Activated T-cell treated with anti-CD3 and anti-CD28 coated beads, Interleukin-2, amount 50 U/mL, for 72 hours (primary cell): ENCODE measurements at places on chromosomes 7 and 10. TPM values are rescaled to one million over a fixed set of nuclear protein-coding genes. Genes with fewer than 3 reads are reported as not detected.

GRCh38 chr7:131787101-131787500, 230.7 kb upstream of the PODXL start:
- H3K4me1 ChIP-seq = no peaks in the 10 kb centered on the region
- DNase-seq = no peak
- peaks cover 9% of the 10 kb centered on the region for H3K27me3 ChIP-seq
- H3K4me3 ChIP-seq = no peak overlapping the region
- no peaks in the 10 kb centered on the region for H3K36me3 ChIP-seq
- H3K27ac ChIP-seq = no peak overlapping the region

GRCh38 chr10:4352414-4352961, 473.5 kb upstream of the AKR1E2 start:
- H3K36me3 ChIP-seq = no peaks in the 10 kb centered on the region
- no peak overlapping the region for H3K4me3 ChIP-seq
- peaks cover 5% of the 10 kb centered on the region for H3K27me3 ChIP-seq
- DNase-seq = no peak
- no peak overlapping the region for H3K27ac ChIP-seq

The APBB1IP gene
- 49.7 TPM for total RNA-seq

GRCh38 chr10:31822150-31822549, 106.5 kb downstream of the ARHGAP12 start:
- DNase-seq = no peak
- no peaks in the 10 kb centered on the region for H3K36me3 ChIP-seq
- H3K27ac ChIP-seq = no peak overlapping the region
- H3K4me3 ChIP-seq = no peak overlapping the region
- no peaks in the 10 kb centered on the region for H3K4me1 ChIP-seq

- peaks cover 5% of the 10 kb centered on the region for H3K4me1 ChIP-seq
- H3K27ac ChIP-seq = no peak overlapping the region
- H3K27me3 ChIP-seq = no peaks in the 10 kb centered on the region
- H3K4me3 ChIP-seq = no peak overlapping the region
- peaks cover 4% of the 10 kb centered on the region for H3K36me3 ChIP-seq
Observed at GRCh38 chr7:2209146-2209960, 23.4 kb downstream of the MAD1L1 start.

DNA sequence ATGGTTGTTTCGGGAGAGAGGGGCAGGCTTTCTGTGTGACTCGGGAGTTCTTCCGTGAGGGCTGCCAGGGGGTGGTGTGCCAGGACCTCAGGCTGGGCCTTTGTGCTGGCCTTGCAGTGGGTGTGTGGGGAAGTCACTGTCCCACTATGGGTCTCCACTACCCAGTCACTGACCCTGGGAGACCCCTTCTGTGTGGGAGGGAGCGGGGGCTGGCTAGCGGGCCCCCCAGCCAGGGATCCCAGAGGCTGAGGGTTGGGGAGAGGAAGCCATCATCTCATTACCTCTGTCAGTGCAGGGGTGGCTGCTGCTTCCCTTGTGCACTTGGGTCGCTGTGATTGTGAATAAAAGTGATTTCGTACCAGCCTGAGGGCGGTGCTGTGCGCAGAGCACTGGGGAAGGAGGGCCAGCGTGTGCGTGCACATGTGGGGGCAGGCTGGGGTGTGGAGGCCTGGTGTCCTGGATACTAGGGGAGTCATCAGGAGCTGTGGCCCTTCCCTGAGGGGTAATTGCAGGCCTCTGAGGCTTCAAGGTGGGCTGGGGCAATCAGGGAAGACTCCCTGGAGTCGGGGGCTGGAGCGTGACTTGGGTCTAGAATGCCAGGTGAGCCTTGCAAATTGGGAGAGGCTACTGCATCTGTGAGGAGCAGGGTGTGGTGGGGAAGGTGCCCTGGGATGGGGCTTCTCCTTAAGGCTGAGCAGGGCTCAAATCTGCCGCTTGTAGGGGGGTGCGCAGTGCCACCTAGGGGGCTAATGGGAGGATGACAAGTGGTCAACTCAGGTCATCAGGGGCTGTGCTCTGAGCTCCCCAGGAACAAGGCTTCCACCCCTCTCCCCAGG, 98.9 kb downstream of the NEURL1 start:
- peak; percentile 59 for DNase-seq
- no peaks in the 10 kb centered on the region for H3K27me3 ChIP-seq
- H3K27ac ChIP-seq = no peak overlapping the region
- no peak overlapping the region for H3K4me3 ChIP-seq
- no peaks in the 10 kb centered on the region for H3K4me1 ChIP-seq

DNA sequence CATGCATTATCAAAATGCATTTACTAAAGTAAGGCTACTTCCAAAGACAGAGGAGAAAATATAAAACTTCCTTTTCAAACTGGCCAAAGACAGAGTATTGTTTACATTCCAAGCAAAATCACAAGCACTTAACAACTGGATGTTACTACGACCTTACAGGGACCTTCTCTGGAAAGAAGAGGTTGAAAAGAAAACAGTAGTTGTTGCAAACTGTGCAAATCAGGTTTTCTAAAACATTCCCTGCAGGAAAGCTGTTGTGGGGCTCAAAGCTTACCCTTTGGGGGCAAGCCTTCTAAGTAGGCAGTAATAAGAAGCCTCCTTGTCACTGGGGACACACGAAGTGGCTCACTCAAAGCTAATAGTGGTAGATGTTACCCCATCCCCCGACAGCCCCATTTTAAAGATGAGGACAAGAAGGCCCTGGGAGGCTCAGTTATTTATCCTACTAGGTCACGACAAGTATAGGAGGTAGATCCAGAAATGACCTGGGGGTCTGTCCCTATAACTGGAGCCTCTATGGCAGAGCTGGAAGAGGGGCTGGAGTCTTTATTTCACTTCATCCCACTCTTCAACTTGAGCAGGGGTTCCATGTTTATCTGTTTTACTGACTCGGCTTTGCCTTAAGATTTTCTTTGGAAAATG, 46.6 kb downstream of the ATXN7L1 start:
- no peaks in the 10 kb centered on the region for H3K4me1 ChIP-seq
- H3K27me3 ChIP-seq = no peaks in the 10 kb centered on the region
- peaks cover 3% of the 10 kb centered on the region for H3K36me3 ChIP-seq
- H3K27ac ChIP-seq = no peak overlapping the region

DNA sequence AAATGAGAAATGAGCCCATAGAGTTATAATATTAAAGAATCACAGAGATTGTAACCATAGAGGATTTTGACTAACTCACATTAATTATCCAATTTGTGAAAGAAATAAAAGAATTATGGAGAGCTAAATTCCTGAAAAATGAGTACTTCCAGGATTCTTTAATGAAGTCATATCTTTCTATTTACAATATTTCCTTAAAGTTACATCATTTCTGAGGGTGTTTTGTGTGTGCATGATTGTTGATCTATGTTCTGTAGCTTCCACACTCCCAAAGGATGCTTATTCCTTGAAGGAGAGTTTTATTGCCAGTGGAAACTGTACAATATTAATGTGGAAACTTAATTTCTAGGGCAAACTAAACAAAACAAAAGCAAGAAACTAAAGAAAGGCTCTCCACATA, 299.6 kb downstream of the MDFIC start:
- no peak for DNase-seq
- no peaks in the 10 kb centered on the region for H3K36me3 ChIP-seq
- no peaks in the 10 kb centered on the region for H3K27me3 ChIP-seq
- peaks cover 6% of the 10 kb centered on the region for H3K4me1 ChIP-seq

The NUP42 gene
- total RNA-seq = 38.4 TPM

The NEUROG3 gene
- total RNA-seq = 0.39 TPM

DNA sequence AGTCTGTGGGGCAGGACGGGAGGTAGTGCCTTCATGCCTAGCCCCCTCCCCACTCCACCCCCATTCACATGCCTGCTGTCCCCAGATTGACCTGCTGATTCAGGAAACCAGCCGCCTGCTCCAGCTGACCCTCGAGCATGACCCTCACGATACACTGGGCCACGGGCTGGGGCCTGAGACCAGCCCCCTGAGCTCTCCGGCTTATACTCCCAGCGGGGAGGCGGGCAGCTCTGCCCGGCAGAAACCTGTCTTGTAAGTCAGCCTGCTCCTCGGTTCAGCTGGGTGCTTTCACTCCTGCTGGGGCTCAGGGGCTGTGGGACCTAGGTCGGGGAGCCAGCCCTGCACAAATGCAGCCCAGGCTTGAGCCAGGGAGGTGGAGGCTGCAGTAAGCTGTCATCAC, 22.4 kb downstream of the LIMK1 start:
- H3K36me3 ChIP-seq = peaks cover 5% of the 10 kb centered on the region
- no peaks in the 10 kb centered on the region for H3K27me3 ChIP-seq
- no peak overlapping the region for H3K27ac ChIP-seq
- DNase-seq = no peak

The SUN3 gene
- 0.99 TPM for total RNA-seq

- DNase-seq = no peak
- H3K27me3 ChIP-seq = no peaks in the 10 kb centered on the region
- H3K4me1 ChIP-seq = peaks cover 9% of the 10 kb centered on the region
- H3K36me3 ChIP-seq = peaks cover 2% of the 10 kb centered on the region
- no peak overlapping the region for H3K4me3 ChIP-seq
Observed at GRCh38 chr7:22810843-22811242, 11.8 kb downstream of the TOMM7 start.

GRCh38 chr10:110993024-110993693, 73.8 kb downstream of the SHOC2 start:
- H3K4me3 ChIP-seq = peak overlapping the region; percentile 84
- H3K36me3 ChIP-seq = peaks cover 12% of the 10 kb centered on the region
- peak overlapping the region; percentile 50 for H3K27ac ChIP-seq
- H3K4me1 ChIP-seq = peaks cover 51% of the 10 kb centered on the region

DNA sequence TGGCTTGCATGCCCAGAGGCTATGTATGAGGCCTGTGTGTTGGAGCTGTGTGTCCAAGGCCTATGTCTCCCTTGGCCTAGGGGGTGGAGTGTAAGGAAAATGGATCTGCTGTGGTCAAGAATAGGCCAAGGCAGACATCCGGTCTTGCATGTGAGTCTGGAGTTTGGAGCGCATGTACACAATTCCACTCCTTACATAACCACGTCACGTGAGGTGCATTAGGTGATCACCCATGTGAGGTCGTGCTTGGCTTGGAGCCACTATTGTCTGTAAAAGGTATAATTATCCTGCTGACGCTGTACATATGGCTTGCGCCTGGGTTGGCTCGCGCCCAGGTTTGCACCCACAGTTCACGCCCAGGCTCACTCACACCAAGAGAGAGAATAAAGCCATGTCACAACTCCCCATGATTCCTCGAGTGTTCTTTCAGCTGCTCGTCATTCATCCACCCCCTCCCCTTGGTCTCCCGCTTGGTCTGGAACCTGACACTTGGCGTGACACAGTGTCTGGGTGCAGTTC, 105.5 kb downstream of the BICC1 start:
- H3K27me3 ChIP-seq = no peaks in the 10 kb centered on the region
- no peak for DNase-seq
- H3K4me3 ChIP-seq = no peak overlapping the region
- H3K27ac ChIP-seq = no peak overlapping the region
- no peaks in the 10 kb centered on the region for H3K36me3 ChIP-seq

DNA sequence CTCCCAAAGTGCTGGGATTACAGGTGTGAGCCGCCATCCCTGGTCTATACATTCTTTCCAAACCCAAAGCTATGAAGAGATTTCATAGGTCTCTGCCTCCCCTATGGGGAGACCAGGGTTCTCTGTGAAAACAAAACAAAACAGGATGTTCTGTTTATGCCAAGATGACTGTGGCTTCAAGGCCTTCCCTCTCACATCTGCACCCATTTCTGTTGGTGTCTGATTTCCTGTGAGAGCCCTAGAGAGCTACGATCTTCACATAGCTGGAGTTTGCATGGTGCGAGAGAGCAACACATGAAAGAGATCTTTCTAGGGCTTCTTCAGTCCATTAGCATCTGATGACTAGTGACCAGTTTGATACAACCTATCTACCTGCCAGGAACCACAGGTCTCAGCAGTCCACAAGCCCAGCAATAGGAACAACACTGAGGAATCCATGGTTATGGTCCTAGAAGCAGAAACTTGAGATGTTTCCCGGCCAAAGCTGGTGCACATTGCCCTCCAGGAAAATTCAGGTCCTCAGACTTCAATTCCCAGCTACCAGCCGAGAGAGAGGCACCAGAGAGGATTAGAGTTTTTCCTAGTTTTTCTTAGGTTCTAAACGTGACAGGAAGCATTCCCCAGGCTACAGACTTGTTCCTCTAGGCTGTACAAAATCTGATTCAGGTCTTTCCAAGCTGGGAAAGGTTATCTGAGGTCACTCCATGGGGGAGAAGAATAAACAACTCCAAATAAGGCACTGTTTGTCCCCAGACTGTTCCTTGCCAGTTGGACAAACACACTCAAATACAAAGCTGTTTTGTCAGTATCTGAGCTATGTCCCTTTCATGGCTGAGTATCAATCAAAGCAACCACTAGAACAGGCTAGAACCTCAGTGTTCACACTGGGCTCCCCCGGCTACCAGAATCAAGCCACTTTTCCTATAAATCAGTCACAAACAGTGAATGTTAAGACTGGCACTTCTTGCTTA, 259.7 kb downstream of the CALN1 start:
- H3K27ac ChIP-seq = no peak overlapping the region
- H3K36me3 ChIP-seq = no peaks in the 10 kb centered on the region
- no peak for DNase-seq
- no peak overlapping the region for H3K4me3 ChIP-seq
- no peaks in the 10 kb centered on the region for H3K27me3 ChIP-seq

- H3K4me3 ChIP-seq = no peak overlapping the region
- no peak for DNase-seq
- H3K36me3 ChIP-seq = no peaks in the 10 kb centered on the region
- no peaks in the 10 kb centered on the region for H3K27me3 ChIP-seq
Observed at GRCh38 chr10:19772972-19773371, 43.3 kb upstream of the PLXDC2 start.

- no peak for DNase-seq
- H3K4me1 ChIP-seq = peaks cover 16% of the 10 kb centered on the region
- peaks cover 4% of the 10 kb centered on the region for H3K27me3 ChIP-seq
- peak overlapping the region; percentile 72 for H3K4me3 ChIP-seq
- peaks cover 1% of the 10 kb centered on the region for H3K36me3 ChIP-seq
- no peak overlapping the region for H3K27ac ChIP-seq
Observed at GRCh38 chr7:142855114-142855743, 353 bp downstream of the EPHB6 start.

DNA sequence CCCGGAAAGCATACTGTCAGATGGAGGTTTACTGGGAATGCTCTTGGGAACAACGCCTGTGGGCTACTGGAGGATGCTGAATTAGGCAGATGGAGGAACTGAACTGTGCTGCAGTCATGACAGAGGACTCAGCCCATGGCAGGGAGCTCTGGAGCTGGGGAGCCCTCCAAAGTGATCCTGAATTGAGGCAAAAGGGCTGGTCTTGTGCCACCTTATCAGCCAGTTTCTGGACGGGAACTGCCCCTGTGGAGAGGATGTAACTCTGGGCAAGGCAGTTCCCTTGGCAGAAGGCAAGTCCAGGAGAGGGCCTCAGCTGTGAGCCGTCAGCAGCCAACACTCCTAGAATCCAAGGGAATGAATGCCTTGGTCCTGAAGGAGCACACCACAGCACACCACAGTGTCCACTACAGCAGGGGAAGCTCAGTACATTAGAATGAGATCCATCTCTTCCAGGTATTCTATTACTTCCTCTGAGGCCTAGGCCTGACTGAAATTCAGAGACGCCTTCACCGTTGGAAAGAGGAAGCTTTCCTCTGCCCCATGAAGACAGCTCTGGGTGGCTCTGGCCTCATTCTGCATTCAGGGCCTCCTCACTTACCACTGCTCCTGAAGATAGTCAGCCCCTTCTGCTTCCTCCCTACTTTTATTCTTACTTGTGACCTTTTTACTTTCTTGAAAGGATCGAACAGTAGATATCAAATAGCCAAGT, 139.6 kb upstream of the GPR26 start:
- peaks cover 2% of the 10 kb centered on the region for H3K27me3 ChIP-seq
- H3K4me1 ChIP-seq = no peaks in the 10 kb centered on the region
- DNase-seq = no peak
- H3K36me3 ChIP-seq = no peaks in the 10 kb centered on the region

The LRRC18 gene
- total RNA-seq = not detected

The ANKRD2 gene
- total RNA-seq = not detected

The HHEX gene
- total RNA-seq = 0.34 TPM
